GM12891 (cell line): ENCODE measurements at places on chromosomes 2 and 18.

DNA sequence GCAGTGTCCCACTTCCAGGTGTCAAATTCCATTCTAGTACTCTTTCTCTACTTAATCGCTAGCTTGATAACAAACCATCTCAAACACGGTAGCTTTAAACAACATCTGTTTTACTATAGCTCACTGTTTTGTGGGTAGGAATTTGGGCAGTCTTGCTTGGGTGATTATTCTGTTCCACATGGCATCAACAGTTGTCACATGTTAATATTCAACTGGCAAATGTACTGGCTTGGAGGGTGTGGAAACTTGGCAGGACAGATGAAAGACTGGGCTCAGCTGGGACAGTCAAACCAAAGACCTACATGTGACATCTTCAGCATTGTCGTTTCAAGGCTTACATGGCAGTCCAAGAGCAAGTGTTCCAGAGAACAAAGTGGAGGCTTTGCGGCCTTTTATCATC lies 241.8 kb downstream of the PTH2R start:
- no peak for DNase-seq

- no peak for DNase-seq
These were observed 31.7 kb downstream of the GPC1 start for GRCh38 chr2:240467149-240467642.

DNA sequence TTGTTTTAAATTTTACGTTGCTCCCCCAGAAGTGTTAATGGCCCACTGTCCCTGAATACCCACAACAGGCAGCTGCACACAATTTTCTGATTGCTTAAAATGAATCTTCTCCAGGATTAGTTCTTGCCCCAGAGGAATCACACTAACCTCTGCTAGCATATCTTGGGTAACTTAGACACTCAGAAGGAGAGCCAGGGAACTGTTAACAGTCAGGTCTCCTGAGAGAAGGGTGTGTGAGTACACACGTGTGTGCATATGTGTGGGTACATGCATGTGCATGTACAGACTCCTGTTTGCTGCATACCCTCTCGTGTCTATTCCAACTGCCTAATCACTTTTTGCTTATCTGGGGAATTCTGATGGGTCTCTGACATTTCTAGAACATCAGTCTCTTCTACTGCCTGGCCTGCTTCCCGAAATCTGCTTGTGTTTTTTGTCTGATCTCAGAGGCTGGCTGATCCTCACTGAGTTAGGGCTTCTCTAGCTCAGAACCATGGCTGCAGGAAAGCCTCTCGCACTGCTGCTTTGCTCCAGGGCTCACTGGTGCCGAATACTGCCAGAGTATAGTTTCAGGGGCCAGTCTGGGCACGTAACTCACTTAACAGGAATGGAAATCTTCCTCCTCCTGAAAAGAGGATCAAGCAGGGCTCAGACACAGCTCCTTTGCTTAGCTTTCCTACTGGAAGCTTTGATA lies 62.8 kb downstream of the PRELID3A start:
- DNase-seq, result no peak

GRCh38 chr2:18118703-18119102 lies 240.2 kb downstream of the KCNS3 start:
- DNase-seq, result no peak

- DNase-seq, result no peak
These were observed 119.9 kb downstream of the LYPD1 start for GRCh38 chr2:132549935-132550670.

DNA sequence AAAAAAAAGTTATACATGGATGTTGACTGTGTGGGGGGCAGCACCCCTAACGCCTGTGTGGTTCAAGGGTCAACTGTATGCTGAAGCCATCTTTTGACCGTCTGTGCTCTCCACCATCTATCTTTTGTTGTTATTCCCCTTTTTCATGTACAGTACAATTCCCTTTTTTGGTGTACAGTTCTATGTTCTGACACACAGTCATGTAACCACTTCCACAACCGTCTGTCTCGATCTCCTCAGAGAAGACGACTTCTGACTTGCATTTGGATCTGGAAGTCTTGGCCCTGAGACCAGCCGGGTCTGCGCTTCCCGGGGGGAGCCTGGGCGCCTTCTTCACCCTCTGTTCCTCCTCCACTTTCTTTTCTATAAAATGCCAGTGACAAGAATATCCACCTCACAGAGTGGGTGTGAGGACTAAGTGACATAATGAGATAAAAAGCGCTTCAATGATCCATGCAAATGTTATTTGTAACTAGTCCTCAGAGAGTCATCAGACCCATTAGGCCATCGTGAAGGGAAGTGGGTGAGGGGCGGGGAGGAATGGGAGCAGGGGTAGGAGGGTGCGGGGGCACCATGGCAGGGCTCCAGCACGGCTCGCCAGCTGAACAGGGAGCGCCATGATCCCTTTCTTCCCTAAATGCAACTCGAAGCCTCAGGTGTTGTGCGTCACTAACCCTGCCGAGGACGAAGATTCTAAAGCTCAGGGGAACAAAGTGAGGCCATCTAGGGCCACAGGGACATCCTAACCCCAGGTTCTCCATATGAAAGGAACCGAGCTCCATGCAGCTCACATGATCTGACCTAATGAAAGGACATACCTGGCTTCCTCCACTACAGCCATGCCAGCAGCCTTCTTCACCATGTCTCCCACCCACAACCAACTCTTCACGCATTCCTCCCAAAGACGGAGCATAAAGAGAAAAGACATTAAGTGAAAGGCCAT lies 16.6 kb downstream of the ADCY3 start:
- no peak for DNase-seq

DNA sequence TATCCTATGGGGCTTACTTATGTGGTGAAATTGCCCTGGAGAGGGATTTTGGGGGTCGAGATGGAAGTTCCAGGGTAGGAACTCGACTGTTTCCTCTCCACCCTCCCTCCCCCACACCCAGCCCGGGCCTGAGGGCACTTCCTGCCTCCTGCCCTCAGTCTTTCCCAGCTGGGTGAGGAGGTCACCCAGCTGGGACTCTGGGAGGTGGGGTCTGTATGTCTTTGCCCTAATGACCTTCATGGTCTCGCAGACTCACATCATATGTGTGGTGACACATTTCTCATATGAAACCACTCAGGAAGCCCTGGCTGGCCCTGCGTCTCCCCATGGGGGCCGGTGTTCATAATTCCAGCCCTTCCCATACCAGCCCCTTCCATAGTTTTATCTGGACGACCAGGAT lies 12.4 kb downstream of the ATOH8 start:
- no peak for DNase-seq

DNA sequence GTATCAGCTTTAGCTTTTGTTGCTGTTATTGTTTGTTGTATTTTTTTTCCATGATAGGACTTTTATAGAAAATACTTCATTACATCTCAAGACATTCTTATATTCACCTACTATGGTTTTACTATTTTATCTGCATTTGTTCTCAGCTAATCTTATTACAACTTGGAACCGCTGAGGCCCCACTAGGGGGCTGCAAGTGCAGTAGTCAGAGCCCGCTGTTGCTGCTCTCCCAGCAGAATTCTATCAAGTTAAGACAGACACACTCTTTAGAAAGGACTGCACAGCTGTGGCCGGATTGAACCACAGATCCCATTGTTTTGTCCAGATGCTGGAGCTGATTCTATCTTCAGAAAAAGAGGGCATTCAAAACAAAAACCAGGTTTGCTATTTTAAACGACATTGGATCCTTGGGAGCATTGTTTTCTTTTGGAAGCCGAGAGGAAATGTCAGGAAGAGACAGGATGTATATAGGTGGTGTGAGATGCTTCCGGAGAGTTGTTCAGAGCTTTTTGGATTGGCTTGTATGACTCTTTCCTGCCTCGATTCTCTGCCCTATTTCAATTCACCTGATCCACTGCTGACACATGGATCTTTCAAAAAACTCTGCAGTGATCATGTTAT lies 105.7 kb upstream of the GAREM1 start:
- DNase-seq, result no peak

GRCh38 chr18:78721238-78721875 lies 258.3 kb upstream of the SALL3 start:
- no peak for DNase-seq

DNA sequence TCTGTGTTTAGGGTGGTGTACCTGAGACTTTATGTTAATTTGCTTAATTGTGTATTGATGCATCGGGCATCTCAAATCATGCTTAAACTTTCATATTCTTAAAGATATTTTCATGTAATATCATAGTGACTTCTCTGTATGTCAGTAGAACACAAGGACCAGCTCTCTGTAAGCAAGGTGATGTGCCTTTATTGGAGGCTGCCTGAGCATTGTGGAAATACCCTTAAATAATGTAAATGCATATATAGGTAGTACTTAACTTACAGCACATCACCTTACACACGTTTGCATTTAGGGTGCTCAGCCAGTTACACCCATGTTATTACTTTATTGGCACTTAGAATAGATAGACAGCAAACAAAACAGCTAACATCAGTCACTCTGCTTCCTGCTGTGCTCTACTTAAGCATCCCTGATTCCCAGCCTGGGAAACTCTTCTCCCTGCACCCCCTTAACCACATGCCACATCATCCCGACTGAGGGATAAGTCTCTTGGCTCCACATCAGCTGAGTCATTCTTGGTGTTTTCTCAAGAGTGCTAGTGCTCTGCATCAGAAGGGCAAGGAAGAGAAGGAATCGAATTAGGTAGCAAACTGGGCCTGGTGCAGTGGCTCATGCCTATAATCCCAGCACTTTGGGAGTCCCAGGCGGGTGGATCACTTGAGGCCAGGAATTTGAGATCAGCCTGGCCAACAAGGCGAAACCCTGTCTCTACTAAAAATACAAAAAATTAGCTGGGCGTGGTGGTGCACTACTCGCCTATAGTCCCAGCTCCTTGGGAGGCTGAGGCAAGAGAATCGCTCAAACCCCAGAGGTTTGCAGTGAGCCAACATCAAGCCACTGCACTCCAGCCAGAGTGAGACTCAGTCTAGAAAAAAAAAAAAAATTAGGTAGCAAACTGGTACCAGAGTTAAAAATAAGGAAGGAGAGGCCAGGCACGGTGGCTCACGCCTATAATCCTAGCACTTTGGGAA lies 108.7 kb downstream of the MAP3K20 start:
- DNase-seq, result no peak
